ENCODE measurements at places on chromosomes 1 and 21.

GRCh38 chr1:208524376-208524775 is 280.2 kb upstream of the PLXNA2 start:
- DNase-seq, result no peak

DNA sequence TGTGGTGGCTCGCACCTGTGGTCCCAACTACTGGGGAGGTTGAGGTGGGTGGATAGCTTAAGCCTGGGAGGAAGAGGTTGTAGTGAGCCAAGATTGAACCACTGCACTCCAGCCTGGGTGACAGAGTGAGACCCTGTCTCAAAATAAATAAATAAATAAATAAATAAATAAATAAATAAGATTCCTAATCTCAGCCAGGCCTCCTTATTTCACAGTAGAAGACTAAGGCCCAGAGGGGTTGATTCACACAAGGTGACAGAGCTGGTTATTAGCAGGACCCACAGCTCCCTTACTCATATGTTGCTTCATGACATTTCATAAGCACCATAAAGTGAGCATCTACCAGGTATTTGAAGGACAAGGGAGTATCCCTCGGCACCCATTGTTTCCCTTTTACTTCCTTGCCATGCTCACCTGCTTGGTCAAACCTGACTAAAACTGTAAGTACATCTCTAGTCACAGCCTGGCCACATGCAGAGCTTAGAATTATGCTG is 32.7 kb downstream of the ALG14 start:
- no peak for DNase-seq

- no peak for DNase-seq
Measured at GRCh38 chr1:14791654-14792053, 193.2 kb downstream of the KAZN start.

GRCh38 chr1:1083416-1084371 is 9.6 kb upstream of the RNF223 start:
- no peak for DNase-seq

- no peak for DNase-seq
Measured at GRCh38 chr1:23795676-23796465, 4.7 kb downstream of the GALE start.

- DNase-seq, result no peak
Measured at GRCh38 chr1:177960939-177961622, 8.8 kb downstream of the SEC16B start.

DNA sequence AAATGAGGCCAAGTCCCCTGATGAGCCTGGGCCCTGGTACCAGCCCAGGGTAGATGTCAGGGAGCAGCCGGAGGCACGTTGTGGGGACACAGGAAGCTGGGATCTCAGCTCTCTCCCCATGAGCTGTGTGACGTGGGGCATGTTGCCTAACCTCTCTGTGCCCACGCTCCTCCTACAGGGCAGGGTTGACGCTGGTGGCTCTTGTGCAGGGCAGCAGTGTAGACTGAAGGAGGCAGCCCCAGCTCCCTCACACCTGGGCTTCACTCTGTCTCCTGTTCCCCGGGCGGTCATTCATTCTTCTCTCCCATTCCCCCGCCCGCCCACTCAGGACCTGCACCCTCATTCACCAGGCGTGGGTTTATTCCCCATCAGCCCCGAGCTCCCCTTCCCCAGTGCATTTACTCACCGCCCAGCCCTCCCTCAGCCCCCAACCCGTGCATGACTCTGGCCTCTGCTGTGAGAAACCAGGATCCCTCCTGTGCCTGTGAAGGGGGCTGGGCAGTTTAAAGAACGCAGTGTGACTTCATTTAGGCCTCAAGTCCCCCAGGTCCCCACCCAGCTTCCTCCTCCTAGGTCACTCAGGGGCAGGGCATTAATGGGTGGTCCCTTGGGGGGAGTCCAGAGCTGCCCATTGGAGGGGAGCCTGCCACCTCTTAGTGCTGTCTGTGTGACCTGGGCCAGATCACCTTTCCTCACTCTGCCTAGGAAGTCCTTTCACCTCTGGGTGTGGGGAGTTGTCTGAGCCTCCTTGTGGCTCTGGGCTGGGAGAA is 285.7 kb downstream of the PTPRU start:
- no peak for DNase-seq

DNA sequence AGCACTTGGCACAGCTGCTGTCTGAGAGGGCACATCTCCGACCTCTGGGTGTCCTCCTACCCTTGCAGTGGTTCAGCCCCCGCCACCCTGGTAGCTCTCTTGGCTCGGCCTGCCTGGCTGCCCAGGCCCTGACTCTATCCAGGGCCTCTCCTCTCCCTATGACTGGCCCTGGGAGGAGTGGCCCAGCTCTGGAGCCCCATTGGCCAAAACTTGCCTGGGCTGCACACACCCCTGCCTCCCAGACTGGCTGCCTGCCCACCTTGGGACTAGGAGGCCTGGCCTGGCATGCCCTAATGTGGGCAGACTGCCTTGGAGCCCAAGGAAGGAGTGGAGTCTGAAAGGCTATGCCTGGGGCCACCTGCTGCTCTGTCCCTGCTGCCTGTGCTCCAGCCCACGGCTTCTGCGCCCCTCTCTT is 33.6 kb downstream of the ACOT11 start:
- DNase-seq, result no peak

GRCh38 chr1:40258445-40258769 is 371 bp downstream of the ZMPSTE24 start:
- DNase-seq, result no peak
